Left lung (tissue), 14 donors: ENCODE measurements at places on chromosomes 2 and 18. TPM values are rescaled to one million over a fixed set of nuclear protein-coding genes. Genes with fewer than 3 reads are reported as not detected.

DNA sequence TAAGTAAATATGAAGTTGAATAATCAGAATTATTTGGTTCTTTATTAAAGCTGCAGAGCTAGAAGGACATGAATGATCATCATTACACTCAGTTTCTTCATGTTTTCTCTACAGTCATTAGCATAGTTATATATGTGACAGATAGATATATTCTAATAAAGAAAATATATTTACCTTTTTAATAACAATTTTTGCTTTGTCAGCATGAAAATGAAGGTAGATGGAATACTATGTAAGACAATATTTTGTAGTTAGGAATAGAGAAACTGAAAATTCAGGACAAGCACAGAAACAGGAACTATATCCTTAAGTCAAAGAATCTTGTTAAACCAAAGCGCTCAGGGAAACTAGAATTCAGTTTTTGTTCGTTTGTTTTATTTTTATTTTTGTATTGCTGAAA lies 649.9 kb upstream of the NRXN1 start:
- no peak for DNase-seq

- DNase-seq = no peak
Observed at GRCh38 chr18:28820353-28820752, 643.4 kb upstream of the CDH2 start.

GRCh38 chr2:98869870-98870269 lies 66.2 kb downstream of the CRACDL start:
- DNase-seq = peak; percentile 83

- DNase-seq = no peak
Observed at GRCh38 chr2:128651000-128651399, 332.3 kb upstream of the HS6ST1 start.

DNA sequence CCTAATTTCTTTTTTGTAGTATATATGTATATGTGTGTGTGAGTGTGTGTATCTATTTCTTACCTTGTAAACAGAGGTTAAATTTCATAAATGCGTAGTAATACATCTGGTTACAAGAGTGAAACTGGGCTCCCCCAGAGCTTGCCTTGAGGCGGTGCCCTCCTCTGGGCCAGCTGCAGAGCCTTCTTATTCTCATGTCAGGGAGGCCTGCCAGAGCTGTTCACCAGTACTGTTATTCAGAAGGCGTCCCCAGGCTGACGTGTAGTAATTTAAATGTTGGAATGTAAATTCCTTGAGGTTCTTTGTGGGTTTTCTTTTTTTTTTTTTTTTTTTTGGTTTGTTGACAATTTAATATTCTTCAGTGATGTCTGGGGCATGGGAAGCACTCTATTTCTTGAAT lies 11.2 kb downstream of the COPS8 start:
- DNase-seq = no peak

DNA sequence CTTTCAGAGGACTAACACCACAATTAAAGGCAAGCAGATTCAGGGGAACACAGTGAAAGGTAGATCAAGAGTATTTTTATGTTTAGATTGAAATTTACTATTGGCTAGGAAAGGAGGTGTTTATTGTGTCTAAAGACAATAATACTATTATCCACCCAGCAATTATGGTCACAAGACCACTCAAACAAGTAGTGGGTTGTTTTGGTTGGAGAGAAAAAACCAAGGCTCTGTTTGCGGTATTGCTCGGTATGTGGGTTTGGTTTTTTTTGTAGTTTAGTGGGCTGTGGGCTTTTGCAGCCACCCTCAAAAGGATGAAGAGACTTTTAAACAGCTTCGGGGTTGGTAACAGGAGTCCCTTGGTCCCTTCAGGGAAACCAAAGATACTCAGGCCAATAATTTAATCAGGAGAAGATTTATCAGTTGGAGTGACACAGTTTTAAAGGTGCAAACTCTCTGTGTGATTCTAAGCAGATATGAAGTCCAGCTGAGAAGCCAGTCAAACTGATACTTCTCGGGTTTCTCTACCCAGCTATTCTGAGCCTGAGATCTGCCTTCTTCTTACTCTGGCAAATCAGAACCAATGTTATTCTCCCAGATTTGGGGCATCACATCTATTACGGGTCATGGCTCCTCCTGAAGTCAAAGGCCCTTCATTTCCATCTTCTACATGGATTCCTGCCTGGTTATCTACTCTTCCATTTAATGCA lies 55.3 kb downstream of the DCC start:
- no peak for DNase-seq

GRCh38 chr18:36561046-36561445 lies 263.5 kb downstream of the FHOD3 start:
- no peak for DNase-seq

Gene PAIP2B
- polyA plus RNA-seq = 10.0 TPM

Gene MFSD6
- 21.5 TPM for polyA plus RNA-seq

Gene MARCHF7
- polyA plus RNA-seq = 202 TPM

Gene SLC11A1
- polyA plus RNA-seq = 0.78 TPM

Gene CNTNAP5
- polyA plus RNA-seq = not detected

Gene CRYGD
- not detected for polyA plus RNA-seq
